ENCODE measurements at places on chromosomes 7 and 10.
A peak's percentile ranks its signal among the peaks of the same experiment; 100 is the strongest.

DNA sequence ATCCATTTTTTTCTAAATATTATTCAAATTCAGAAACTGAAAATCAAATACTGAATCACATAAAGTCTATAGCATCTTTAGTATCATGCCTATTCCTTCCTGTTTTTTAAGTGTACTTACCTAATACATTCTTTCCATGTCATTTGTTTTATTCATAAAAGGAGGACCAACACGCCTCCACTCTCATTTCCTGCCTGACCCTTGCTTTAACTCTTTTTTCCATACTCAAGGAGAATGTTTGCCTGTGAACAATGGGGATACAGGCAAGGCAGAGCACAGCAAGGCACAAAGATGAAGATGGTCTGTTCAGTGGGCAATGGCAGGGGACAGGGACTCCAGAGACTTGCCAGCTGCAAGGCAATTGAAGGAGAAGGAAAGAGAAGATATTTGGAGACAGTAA, 121.2 kb upstream of the FEZF1 start:
- DNase-seq = no peak

- no peak for DNase-seq
Observed at GRCh38 chr10:107653832-107654287, 489.4 kb upstream of the SORCS1 start.

- DNase-seq = no peak
Observed at GRCh38 chr7:40243076-40243475, 108.3 kb downstream of the SUGCT start.

DNA sequence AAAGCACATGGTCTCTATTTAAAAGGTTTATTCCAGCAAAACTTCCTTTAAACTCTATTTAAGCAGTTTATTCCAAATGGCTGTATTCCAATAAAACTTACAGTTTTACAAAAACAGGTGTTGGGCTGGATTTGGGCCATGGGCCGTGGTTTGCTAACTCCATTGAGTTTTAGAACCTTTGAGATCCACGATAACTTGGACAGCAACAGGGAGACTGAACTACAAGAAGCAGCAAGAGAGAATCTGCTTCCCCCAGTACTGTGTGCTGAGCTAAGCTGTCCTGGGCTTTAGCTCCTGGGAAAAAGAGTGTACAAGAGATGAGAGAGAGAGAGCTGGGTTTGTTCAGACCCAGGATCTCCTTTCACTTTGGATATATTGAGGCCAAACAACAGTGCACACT, 204.0 kb upstream of the CELF2 start:
- DNase-seq = no peak

- no peak for DNase-seq
Observed at GRCh38 chr7:132103718-132104117, 472.6 kb downstream of the PLXNA4 start.

DNA sequence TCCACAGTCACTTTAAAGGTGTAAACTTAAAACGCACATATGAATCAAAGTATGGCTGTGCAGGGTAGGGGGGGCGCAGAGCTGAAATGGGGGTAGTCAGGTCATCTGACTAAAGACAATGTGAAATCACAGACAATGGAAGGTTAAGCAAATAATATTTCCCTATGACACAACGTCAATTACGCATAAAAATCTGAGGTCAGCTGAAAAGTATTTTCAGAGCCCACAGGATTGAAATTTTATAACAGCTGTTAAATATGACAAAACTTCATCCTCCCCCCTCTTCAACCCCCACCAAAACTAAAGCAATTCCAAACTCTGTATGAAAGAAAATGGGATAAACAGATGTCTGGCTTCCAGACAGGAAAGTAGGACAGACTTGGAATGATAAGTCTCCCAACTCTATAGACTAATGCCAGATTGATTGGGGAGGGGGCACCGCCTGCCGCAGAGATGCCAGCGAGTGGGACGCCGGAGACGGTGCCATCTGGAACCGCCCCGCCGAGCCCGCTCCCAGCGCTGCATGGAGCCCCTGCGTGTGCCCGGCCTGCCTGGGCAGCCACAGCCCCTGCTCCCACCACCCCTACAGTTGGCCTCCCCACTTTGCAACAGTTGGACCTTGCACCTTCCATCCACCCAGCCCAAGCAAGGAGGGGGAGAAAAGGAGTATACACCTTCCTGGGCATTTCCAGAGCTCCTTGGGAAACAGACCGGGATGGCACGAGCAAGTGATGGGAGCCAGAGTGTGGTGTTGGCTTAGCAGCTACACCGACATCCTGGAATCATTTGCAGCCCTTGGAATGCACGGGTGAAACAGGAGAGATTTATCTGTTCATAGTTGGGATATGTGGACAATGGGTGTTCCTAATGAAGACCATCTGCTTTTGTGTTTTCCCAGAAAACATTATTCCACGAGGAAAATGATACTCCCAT, 10.7 kb downstream of the EBF3 start:
- no peak for DNase-seq

GRCh38 chr10:117135026-117135372, 3.1 kb downstream of the VAX1 start:
- DNase-seq = no peak

DNA sequence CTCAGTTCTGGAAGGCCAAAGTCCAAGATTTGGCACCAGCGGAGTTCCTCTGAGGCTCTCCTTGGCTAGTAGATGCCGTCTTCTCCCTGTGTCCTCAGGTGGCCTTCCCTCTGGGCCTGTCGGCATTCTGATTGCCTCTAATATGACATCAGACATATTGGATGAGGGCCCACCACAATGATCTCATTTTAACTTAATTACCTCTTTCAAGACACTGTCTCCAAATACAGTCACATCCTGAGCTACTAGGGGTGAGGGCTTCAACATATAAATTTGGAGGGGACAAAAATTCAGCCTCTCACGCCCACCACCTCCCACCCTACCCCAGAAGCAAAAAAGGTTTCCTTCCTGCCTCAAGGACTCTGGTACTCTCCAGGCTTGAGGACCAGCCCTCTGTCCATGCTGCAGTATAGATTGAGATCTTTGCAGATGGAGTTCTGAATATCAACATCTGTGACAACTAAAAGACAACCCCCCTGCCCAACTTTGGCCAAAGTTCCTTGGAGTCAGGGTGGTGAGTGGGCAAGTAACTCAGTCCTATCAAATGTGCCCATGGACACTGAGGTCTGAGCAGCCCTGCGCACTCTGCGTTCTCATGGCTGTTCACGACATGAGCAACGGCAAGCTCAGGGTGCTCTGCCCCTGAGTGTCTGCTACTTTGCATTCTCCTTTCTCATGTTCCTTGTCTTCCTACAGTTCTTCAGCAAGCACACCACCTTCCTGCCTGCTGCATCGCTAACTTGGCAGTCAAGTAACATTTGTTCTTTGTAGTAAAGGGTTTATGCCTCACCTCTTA, 11.5 kb downstream of the TMEM176B start:
- no peak for DNase-seq

GRCh38 chr7:17120756-17121155, 177.7 kb upstream of the AHR start:
- no peak for DNase-seq

GRCh38 chr10:110207805-110208613, 604 bp downstream of the MXI1 start:
- no peak for DNase-seq

- no peak for DNase-seq
Observed at GRCh38 chr10:21213381-21213780, 312.1 kb downstream of the SKIDA1 start.

GRCh38 chr7:953547-954327, 743 bp downstream of the ADAP1 start:
- no peak for DNase-seq

GRCh38 chr7:91789086-91789485, 91.4 kb downstream of the MTERF1 start:
- DNase-seq = no peak

DNA sequence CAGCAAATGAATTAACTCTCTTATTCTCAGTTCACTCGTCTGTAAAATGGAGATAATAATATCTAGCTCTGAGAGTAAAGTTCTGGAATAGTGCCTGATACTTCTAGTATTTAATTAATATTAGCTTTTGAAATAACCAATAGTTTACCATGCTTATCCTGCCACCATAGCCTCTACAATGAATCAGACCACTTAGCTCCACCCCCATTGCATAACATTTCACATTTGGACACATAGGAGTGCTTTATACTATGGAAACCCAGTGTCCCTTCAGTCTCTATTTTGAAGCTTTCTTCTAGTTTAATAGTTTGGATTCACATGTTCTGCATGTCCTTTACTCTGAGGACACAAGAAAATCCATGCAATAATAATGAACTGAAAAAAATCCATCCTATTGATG, 427.3 kb upstream of the C7orf33 start:
- no peak for DNase-seq

DNA sequence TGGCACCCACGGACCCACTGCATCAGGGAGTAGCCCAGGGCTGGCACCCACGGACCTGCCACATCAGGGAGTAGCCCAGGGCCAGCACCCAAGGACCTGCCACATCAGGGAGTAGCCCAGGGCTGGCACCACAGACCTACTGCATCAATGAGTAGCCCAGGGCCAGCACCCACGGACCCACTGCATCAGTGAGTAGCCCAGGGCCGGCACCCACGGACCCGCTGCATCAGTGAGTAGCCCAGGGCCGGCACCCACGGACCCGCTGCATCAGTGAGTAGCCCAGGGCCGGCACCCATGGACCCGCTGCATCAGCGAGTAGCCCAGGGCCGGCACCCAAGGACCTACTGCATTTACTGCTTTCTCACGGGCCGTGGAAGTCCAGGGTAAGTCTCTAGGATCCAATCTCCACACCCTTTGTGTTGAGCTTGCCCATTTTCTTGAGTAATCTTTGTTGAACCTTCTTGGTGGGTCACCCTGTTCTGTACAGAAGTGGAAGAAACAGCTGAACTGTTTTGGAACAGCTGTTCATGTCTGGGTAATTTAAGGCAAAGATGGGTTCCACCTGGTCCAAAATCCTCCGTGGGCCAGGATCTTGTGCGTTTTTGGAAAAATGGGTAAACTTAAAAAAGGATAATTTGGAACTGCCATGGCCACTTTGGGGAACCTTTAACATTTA, 69.0 kb downstream of the VIPR2 start:
- no peak for DNase-seq

DNA sequence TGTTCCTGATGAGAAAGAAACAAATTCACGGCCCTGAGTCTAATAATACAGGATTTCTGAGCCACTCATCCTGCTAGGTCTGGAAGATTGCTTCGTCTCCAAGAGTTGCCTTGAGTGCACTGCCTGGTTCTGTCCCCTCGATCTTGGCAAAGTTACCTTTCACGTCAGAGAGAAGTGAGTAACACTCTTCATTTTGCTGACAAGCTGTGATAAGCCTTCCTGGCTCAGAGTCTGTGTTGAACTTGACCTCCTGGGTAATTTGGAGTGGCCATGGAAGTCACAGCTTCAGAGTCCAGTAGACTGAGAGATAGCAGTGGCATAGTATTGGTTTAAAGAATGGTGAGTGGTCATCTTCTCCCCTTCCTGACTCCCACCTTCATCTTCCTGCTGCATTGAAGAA, 64.7 kb upstream of the LRGUK start:
- DNase-seq = no peak

DNA sequence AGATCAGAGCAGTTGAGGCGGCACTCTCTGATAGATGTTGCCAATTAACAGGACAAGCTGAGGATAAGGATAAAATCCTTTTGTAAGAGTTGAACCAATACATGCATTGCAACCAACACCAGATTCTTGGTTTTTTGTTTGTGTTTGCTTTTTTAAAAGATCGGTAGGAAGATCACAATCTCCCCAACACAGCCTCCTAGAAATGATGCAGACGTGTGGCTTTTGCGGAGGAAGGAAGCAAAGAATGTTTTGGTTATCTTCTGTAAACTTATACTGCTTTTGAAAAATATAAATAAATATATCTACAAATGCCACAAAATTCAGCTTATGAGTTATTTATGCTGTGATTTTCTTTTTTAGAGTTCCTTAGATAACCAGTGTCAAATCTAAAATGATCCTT, 35.5 kb downstream of the PIK3AP1 start:
- DNase-seq = no peak

DNA sequence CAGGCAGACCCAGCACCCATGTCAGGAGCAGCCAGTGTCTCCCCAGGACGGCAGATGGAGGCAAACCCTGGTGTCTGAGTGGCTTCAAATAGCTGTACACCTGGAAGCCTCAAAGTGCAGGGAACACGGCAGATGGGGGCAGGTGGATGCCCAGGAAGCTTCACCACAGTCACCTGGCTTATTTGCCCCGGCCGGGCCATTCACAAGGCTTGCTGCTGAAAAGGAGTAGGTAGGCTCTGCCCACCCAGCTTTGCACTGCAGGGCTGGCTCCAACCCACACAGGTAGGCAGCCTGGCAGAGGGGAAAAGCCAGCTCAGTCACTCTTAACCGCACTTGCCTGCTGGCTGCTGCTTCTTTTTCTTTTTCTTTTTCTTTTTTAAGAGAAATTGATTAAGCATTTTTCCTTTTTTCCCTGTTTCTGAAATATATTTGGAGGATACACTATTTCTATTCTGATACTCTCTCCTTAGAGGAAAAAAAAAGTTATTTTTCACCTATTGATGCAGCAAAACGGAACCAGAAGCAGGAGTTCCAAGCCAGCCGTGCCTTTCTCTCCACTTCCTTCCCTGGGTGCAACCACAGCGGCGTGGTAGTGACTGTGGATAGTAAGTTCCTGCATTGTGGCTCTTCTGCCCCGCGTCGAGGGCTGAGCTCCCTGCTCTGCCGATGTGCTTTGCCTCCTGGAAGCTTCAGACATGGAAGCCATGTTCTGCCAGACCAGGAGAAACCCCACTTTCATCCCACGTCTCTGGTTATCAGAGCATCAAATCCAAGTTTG, 118.3 kb downstream of the KLF6 start:
- DNase-seq = peak; percentile 49

- DNase-seq = no peak
Observed at GRCh38 chr7:53518319-53518718, 482.9 kb downstream of the POM121L12 start.

- DNase-seq = no peak
Observed at GRCh38 chr7:110386006-110386405, 704.9 kb upstream of the LRRN3 start.

- DNase-seq = no peak
Observed at GRCh38 chr10:13634207-13634606, 47.4 kb downstream of the PRPF18 start.

- no peak for DNase-seq
Observed at GRCh38 chr7:33500703-33501701, 371.6 kb downstream of the BBS9 start.
